Stimulated activated CD4-positive, alpha-beta T cell treated with anti-CD3 and anti-CD28 coated beads, TNF-alpha, amount 100 ng/mL, for 24 hours (primary cell): ENCODE measurements at places on chromosomes 1 and 21.

GRCh38 chr1:185645686-185646085 is 88.5 kb upstream of the HMCN1 start:
- no peak for DNase-seq

DNA sequence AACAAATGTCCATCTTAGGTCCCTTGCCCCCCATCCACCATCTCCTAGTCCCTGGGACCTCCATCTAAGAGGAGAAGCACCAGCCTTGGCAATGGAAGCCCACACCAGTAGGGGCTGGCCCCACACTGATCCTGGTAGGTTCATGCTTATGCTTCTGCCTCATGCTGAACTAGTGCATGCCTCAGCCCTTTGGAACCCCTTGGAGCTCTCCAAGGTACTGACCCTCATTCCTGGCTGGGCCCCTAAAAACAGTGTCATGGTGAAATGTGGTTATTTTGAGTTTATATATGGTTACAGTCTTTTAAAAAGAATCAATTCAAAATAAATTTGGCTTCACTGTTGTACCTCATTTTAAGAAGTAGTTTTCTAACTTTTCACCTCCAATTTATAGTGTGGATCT is 108.3 kb downstream of the HIVEP3 start:
- peak; percentile 40 for DNase-seq

GRCh38 chr1:220914283-220915116 is 35.3 kb downstream of the HLX start:
- no peak for DNase-seq

DNA sequence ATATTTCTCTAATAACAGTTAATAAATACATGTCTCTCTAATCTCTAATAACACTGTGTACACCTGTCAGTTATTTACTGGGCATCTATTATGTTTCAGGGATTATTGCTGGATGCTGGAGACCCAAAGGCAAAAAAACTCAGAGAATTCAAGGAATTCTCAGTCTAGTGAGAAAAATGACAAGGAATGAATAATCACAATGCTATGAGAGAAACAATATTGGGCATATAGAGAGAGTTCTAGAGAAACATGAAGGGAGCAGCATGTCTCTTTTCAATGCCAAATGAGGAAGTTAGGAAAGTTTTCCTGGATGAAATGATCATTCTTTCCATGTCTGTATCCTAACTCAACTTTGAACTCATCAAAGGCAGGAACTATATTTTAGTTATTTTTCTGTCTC is 82.8 kb downstream of the TNFSF18 start:
- DNase-seq, result no peak

DNA sequence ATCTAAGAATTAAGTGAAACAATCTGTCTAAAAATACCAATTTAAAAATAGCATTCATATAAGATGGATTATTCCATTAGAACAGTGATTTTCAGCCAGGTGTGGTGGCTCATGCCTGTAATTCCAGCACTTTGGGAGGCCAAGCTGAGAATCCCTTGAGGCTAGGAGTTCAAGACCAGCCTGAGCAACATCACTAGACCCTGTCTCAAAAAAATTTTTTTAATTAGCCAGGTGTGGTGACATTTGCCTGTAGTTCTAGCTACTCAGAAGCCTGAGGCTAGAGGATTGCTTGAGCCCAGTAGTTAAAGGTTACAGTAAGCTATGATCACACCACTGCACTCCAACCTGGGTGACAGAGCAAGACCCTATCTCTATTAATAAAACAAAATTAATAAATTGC is 35.0 kb upstream of the SLC35A3 start:
- no peak for DNase-seq

GRCh38 chr1:115668579-115668978 is 26.8 kb downstream of the VANGL1 start:
- DNase-seq, result no peak

DNA sequence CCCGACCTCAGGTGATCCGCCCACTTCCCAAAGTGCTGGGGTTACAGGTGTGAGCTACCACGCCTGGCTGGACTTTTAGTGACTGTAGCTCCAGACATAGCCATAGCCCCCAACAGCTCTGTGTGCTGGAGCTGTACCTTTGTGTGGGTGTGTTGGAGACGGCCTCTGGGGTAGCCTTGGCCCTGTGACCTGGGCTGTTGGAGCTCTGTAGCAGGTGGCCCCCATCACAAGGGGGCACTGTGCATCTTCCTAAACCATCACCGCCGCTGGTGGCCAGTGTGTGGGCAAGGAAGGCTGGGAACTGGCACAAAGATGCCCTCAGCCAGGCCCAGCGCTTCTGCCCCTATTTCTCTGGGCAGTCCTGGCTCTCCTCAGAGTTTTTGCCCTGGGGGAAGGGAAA is 38.4 kb upstream of the FOXO6 start:
- no peak for DNase-seq

DNA sequence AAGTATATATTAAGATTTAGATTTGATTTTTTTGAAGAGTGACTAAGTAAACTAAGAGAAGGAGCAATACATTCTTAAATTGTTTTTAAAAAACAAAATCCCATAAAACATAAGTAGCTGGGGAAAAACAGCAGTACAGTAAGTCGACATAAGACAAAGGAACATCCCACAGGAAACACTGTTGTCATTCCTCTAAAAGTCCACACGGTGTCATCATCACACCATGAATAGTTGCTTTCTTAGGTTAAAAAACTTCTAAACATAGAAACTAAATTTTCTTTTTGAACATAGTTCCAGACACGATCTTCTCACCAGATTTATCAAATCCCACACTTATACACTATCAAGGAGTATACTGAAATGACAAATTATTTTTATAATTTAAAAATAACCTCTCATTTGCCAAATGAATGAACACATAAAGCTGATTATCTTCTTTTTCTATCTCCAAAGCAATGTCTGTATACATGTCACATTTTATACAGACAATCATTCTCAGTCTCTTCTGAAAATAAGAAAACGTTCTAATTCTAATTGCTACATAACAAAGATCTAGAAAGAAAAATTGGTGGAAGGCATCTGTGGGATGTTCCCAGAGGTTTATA is 15.8 kb downstream of the ODF2L start:
- no peak for DNase-seq

GRCh38 chr1:30733493-30733892 is 10.1 kb upstream of the MATN1 start:
- no peak for DNase-seq

- no peak for DNase-seq
Measured at GRCh38 chr1:214454569-214455396, 96.6 kb downstream of the PTPN14 start.

DNA sequence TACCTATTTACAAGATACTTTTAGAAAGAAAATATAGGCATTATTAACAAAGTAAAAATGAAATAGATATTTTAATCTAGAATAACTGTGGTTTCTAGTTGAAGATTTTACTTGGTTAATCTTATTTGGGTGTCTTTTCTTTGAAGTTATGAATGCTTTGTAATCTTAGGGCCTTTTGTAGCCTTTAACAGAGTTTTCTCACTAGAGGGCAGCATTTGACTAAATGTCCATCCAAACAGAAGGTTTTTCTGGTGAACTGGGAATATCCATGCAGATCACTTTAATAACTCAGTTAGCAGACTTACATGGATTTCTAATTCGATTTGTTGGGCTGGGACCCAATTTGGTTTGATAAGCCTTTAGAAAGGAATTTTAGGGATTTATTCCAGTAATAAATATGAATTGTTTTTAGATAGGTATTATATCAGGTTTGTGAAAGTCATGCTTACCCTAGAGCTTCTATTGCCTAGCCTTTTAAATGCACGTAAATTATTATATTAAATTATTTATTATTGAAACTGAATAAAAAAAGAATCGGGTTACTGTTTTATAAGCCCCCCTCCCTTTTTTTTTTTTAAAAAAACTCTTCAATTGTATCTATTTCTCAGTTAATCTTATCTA is 119.7 kb downstream of the ZNF326 start:
- DNase-seq, result no peak

- DNase-seq, result no peak
Measured at GRCh38 chr1:110008971-110009565, 24.5 kb downstream of the AHCYL1 start.

- DNase-seq, result no peak
Measured at GRCh38 chr1:11501906-11502485, 23.0 kb downstream of the DISP3 start.

- no peak for DNase-seq
Measured at GRCh38 chr1:199040076-199040905, 401.5 kb downstream of the PTPRC start.
